ENCODE measurements at places on chromosomes 13 and 19.

- DNase-seq, result peak; percentile 49
Observed at GRCh38 chr19:41933693-41934426, 5.6 kb upstream of the ERFL start.

DNA sequence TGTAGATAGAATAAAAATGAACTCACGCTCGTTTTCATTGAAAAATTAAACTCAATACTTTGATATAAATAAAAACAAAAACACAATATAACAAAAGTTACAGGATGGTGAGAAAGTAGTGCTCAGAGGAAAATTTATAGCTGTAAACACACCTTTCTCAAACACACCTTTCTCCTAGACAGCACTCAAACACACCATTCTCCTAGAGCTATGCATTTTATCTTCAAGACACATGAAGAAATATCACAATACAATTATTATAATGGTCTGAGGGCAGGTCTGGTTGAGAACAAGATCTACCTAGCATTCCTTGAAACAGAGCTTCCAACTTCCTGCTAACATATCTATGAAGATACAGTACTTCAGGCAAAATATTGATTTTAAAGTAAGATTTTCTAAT is 183.4 kb upstream of the NBEA start:
- DNase-seq, result no peak

DNA sequence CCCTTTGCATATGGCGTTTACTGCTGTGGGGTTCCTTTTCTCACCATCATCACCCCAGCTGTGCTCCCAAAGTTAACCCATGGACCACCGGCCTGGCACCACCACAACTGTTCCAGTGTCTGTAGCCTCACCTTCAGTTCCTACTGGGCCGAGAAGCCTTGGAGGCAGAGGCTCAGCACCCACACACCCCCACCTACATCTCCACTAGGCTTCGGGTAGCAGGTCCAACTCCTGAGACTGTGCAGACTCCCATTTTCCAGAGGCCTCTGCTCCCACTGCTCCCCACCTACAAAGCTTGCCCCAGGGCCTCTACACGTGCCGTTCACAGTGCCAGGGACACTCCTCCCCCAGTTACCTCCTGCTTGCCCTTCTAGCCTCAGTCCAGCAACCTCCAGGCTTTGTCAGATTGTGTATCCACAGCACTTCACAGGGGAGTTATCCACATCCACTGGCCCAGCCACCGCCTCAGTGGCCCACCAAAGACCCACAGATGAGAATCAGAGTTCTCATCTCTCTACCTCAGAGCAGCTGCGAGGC is 14.1 kb downstream of the SLC27A5 start:
- no peak for DNase-seq

- DNase-seq, result no peak
Observed at GRCh38 chr19:49939721-49940481, 10.6 kb upstream of the NUP62 start.

DNA sequence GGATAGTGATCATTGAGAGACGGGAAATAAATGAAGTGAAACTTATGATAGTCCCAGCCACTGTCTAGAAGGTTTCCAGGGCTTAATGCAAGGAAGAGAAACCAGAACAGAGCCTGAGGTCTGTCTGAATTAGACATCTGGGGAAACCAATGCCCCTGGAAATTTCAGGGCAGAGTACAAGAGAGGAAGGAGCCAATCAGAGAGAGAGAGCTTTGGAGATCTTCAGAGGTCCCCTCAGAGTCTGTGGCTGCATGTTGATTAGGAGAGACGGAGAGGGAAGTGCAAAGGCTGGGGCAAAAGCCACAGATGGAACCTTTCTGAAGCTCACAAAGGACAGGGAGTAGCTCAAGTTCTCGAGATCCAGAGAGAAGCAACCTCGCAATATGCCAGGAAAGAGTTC is 378.0 kb downstream of the DNAJC15 start:
- no peak for DNase-seq

DNA sequence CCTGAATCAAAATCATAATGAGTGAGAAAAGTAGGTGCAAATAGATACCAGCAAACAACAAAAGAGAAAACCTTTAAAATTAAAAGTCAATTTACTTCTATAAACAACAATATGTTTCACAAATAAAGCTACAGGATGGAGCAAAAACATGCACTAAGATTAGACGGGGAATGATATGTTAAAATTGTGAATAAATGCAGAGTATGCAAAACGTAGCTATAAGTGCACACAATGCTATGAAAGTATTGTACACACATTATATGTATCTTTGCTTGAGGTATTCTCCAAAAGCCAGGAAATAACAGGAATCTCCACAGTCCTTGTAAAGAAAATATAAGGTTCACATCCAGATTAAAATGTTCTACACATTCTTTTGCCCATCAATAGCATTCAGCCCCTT is 523.9 kb downstream of the EFNB2 start:
- no peak for DNase-seq

- peak; percentile 43 for DNase-seq
Observed at GRCh38 chr19:55146078-55146704, 2.8 kb downstream of the TNNT1 start.

DNA sequence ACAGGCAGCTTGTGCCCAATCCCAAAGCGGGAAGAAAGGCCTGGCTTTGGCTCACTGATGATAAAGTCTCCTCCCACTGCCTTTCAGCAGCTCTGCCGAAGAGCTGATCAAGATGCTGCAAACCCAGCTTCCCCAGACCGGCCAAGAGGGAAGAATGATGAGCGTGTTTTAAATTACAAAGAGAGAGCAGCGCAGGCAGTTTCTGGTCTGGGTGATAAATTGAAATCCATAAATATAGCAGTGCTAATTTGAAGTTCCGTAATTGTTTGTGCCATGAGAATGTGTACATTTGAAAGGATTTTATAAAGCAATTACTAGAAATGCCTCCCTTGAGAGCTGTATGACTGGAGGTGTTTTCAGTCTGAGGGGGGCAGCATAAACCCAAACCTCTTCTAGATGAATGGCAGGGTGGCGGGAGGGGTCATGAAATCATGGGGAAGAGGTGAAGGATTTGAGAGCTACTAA is 171.8 kb downstream of the STK24 start:
- DNase-seq, result no peak

DNA sequence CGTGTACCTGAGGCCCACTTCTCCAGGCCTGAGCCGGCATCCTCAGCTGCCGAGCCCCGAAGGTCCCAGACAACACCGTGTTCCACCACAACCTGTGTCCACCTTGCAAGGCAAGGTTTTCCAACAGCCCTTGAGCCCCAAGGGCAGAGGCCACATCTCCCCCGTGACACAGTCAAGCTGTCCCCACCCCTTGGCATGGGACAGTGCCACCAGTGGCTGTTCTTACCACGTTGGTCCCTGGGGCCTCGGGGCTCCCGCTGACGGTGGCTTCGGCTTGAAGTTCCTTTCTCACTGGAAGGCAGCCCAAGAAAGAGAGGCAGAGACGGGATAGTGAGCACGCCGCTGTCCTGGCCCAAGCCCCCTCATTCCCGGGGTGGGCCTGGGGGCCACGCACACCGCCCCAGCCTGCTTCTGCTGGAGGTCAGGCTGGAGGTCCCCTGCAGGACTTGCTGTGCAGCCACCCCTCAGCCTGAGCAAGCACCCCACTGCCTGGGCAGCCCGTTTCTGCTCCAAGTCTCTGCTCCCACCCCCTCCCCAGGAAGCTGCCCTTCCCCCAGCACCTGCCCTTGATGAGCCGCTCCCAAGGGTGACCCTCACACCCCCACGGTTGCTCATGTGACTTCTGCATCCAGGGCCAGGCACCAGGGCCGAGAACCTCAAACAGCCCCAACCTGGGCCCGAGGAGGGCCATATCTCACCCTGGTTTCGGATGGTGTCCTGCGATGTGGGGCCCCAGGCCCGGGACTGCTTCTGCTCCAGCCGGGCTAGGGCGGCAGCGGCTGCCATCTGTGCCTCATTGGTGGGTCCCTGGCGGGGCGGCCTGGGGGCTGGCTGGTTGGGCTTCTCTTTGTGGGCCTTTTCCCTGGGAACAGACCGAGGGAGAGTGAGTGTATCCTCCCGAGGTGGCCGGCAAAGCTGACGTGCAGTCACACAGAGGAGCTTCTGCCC is 4.1 kb downstream of the UBXN6 start:
- no peak for DNase-seq

DNA sequence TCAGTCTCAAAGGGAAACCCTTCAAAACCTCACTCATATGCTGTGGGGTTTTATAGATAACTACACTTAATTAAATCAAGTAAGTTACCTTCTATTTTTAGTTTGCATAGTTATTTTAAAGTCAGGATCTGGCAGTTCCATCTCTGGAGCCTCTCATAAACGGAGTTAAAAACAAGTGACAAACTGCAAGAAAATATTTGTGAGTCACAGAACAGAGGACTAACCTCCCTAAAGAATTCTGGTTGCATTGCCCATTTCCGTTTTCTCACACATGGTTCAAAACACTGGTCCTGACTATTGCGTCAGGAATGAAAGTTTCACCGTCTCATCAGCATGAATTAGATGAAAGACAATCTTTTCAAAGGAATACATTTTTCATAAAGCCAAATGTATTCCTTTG is 10.6 kb downstream of the RXFP2 start:
- DNase-seq, result peak; percentile 66
